ENCODE measurements at places on chromosomes 12 and 14. TPM values are rescaled to one million over a fixed set of nuclear protein-coding genes. Genes with fewer than 3 reads are reported as not detected.

GRCh38 chr14:92644970-92645515, 103.4 kb downstream of the LGMN start:
- no peak overlapping the region for H3K4me3 ChIP-seq
- H3K27me3 ChIP-seq = no peaks in the 10 kb centered on the region
- DNase-seq = no peak
- H3K27ac ChIP-seq = no peak overlapping the region
- peaks cover 2% of the 10 kb centered on the region for H3K36me3 ChIP-seq

- no peak for DNase-seq
- H3K4me1 ChIP-seq = peaks cover 13% of the 10 kb centered on the region
- no peaks in the 10 kb centered on the region for H3K27me3 ChIP-seq
- no peak overlapping the region for H3K27ac ChIP-seq
Observed at GRCh38 chr12:105978686-105979085, 160.1 kb downstream of the NUAK1 start.

DNA sequence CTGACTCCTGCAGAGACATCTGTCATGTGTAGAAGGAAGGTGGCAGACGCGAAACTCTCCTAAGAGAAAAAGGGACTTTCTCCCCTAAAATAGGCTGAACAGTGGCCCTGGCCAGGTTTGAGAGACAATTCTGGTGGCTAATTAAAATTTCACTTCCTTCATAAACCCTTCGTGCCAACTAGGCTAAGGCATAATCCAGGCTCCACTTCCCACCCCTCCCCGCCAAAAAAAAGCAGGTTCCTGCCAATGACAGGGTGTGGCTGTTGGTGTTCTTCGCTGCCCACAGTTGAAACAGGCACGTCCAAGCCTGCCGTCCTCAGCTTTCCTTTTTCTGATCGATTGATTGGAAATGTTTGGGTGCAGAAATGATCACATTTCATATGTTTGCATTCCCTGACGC, 144.6 kb downstream of the GCH1 start:
- no peak for DNase-seq
- no peak overlapping the region for H3K27ac ChIP-seq
- no peak overlapping the region for H3K4me3 ChIP-seq

- H3K36me3 ChIP-seq = peaks cover 10% of the 10 kb centered on the region
- peak; percentile 59 for DNase-seq
- peak within 1 kb of the TSS; percentile 100 for H3K27ac ChIP-seq
- H3K4me1 ChIP-seq = peaks cover 12% of the 10 kb centered on the region
- no peaks in the 10 kb centered on the region for H3K27me3 ChIP-seq
- peak within 1 kb of the TSS; percentile 97 for H3K4me3 ChIP-seq
Observed at GRCh38 chr12:110403146-110403975, at the start of gene ANAPC7. TSS of gene ANAPC7 (minus strand) at chr12:110403708. CDS start at chr12:110403627, 81 bp downstream.

DNA sequence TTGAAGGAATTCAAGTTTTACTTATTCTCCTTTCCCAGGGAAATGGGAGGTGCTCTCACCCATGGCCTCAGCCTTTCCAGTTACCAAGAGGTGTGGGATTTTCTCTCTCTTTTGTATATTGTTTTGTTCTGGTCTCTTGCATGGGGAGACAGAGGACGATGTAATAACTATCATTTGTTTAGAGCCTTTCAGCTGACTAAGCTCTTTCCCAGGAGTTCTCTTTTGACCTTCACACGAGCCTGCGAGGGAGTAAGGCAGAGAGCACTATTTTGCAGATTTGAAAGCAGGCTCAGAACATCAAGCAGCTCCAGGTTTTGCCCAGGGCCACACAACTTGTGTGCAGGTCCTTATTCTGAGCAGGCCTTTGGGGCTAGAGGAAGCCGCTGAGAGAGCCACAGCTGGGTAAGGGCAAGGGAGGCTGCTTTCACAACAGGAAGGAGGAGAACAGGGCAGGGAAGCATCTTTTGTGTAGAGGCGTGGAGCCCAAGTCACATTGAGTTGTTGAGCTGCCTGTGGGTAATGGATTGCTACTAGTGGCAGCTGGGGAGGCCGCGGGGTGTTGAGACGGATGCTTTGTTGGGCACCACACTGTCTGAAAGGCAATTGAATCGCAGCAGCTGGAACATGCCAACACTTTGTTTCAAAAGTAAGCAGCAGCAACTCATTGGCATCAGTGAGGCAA, 116.2 kb downstream of the PRMT8 start:
- no peak for DNase-seq
- no peaks in the 10 kb centered on the region for H3K36me3 ChIP-seq
- H3K4me3 ChIP-seq = no peak overlapping the region
- H3K27ac ChIP-seq = no peak overlapping the region
- H3K4me1 ChIP-seq = peaks cover 3% of the 10 kb centered on the region

DNA sequence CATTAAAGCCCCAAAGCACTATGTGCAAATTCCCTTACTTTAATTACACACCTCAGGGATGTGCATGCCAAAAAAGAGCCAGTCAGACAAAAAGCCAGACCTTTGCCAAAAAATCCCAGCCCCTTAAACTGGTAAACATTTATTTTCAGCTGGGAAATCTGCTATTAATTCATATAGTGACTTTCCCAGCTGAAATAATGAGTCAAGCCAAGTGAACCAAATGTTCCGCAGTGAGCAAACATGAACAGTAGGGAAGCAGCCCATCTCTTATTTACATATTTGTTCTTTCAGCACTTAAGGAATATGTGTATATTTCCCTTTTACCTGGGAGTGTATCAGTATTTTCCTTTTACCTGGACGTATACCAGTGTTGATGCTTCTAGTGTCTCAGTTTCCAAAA, 44.0 kb upstream of the OTX2 start:
- peaks cover 3% of the 10 kb centered on the region for H3K27me3 ChIP-seq
- H3K27ac ChIP-seq = no peak overlapping the region
- no peak overlapping the region for H3K4me3 ChIP-seq

- no peaks in the 10 kb centered on the region for H3K4me1 ChIP-seq
- no peak overlapping the region for H3K4me3 ChIP-seq
- DNase-seq = no peak
- H3K27ac ChIP-seq = no peak overlapping the region
Observed at GRCh38 chr12:51809193-51809592, 39.3 kb downstream of the FIGNL2 start.

Gene ACRBP
- 0.21 TPM for polyA plus RNA-seq

Gene OR4Q3
- not detected for polyA plus RNA-seq

Data from keratinocyte (primary cell).